Stimulated activated CD8-positive, alpha-beta memory T cell treated with anti-CD3 and anti-CD28 coated beads, Interleukin-7, amount 100 ng/mL, for 1 hour (primary cell): ENCODE measurements at places on chromosomes 5 and 9.

DNA sequence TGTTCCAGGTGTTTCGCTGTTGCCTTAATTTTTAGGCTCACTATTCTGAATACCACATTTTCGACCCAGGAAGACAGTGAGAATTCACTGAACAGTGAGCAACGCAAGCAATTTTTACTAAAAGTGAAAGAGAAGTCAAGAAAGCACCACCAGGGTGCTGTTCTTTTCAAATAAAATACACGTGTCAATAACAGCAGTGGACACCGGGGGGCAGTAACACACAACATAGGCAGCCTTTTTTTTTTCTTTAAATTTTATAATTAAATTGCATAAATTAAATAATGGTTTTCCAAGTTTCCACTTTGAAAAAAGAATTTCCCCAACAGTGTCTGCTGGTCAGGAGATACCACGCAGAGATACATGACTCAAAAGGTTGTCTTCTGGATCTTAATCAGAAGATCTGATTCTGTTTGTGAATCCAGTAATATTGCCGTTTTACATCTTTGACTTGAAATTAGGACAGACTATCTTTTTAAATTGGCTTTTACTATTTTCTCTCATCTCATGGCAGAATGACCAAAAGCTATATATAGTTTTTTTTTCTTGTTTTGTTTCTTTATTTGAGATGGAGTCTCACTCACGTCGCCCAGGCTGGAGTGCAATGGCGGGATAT is 47.1 kb upstream of the SH3GL2 start:
- no peak for DNase-seq

DNA sequence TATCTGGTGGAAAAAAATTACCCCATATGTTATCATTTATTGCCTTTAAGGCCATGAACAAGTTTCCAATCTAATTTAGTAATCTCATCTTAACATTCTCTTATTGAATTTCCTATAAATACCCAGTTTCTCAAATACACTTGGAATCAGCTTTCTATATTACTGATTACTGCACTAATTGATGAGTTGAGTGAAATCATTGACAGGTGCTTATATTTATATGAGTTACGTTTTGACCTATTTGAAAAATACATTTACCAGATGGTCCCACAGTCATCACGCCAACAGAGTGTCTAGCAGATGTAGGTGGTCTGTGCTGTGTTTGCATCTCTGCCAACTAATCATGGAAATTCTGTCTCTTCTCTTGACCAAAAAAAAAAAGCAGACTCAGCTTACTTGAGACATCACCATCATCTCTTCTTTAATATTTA is 307.3 kb upstream of the NREP start:
- no peak for DNase-seq

DNA sequence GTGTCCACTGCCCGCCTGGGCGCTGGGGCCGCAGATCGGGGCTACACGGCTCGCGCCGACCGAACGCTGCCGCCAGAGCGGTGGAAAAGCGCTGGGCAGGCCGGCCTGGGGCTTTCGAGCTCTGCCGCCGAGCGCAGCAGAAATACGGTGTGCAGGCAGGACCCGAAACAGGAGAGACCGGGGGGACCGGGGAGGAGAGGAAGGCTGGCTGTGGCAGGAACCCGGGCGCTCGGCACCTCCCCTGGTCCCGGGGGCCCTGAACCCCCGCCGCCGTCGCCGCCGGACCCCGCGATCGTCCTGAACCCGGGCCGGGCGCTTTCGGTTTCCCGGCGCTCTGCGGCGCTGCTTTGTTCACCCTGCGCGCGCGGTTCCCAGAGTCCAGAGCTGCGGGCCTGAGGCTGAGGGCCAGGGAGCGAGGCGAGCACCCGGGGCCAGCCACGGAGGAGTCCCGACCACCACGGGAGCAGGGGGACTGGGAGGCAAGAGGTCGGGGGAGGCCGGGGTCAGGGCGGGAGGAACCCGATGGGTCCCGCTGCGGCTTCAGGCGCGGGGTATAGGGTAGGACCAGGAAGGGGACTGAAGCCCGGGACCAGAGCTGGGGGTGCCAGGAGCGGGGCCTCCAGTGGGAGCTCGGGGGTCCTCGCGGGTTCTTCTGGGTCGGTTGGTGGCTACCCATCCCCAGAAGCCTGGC is 12.0 kb downstream of the IRX2 start:
- no peak for DNase-seq

DNA sequence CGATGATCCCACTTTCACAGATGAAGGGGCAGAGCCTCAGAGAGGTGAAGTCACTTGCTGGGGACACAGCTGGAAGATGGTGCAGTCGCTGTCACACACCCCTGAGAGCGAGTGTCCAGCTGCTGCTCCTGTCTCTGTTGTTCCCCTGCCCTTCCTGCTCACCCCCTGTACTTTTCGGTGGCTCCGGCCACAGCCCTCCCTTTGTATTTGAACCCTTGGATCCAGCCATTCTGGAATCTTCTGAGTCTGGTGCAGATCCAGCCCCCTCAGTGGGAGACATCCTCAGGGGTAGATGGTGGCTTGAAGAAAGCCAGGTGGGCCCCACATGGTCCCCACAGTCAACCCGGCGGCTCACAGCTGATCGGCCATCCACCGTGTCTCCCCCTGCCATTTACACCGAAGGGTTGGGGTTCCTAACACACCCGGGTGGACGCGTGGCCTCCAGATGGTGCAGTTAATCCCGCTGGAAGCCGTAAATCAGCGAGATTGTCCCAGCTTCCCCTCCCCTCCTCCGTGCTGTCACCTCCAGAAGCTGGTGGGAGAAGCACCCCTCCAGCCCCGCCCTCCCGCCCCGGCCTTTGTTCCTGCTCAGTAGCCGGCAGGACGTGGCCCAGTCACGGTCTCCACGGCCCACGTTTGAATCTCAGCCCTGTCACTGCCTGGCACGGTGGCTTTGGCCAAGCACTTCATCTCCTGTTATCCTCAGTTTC is 204.8 kb downstream of the C9orf50 start:
- no peak for DNase-seq

GRCh38 chr9:113519426-113520108 is 56.0 kb downstream of the RGS3 start:
- DNase-seq: no peak
